ENCODE measurements at places on chromosomes 7 and 10.

GRCh38 chr7:153675131-153675530 is 377.1 kb upstream of the DPP6 start:
- H3K27ac ChIP-seq: no peak overlapping the region
- no peaks in the 10 kb centered on the region for H3K27me3 ChIP-seq
- H3K36me3 ChIP-seq: no peaks in the 10 kb centered on the region
- no peaks in the 10 kb centered on the region for H3K4me1 ChIP-seq

- H3K27ac ChIP-seq: no peak overlapping the region
- no peaks in the 10 kb centered on the region for H3K36me3 ChIP-seq
- DNase-seq: no peak
- no peaks in the 10 kb centered on the region for H3K4me1 ChIP-seq
- no peak overlapping the region for H3K4me3 ChIP-seq
Observed at GRCh38 chr10:23479798-23480473, 41.1 kb downstream of the OTUD1 start.

DNA sequence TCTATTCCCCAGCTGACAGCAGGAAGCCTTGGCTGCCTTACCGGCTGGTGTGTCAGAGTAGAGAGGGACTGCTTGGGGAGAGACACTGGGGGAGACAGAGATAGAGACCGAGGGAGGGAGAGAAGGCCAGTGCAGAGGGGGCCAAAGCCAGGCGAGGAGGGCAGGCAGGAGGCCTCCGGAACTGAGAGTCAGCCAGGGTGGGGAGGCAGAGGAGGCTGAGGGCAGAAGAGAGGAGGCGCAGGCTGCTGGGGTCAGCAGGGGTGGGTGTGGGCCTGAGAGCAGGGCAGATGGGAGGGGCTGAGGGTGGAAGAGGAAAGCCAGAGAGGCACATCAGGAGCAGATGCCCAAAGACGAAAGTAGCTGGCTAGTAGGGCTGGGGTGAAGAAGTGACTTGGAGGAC is 57.2 kb upstream of the PAX2 start:
- no peak overlapping the region for H3K4me3 ChIP-seq
- DNase-seq: no peak
- no peak overlapping the region for H3K27ac ChIP-seq
- no peaks in the 10 kb centered on the region for H3K4me1 ChIP-seq
- peaks cover 63% of the 10 kb centered on the region for H3K27me3 ChIP-seq

- no peak for DNase-seq
- no peaks in the 10 kb centered on the region for H3K36me3 ChIP-seq
- no peaks in the 10 kb centered on the region for H3K27me3 ChIP-seq
- H3K4me1 ChIP-seq: no peaks in the 10 kb centered on the region
Observed at GRCh38 chr10:113151190-113151666, 201.2 kb downstream of the TCF7L2 start.

DNA sequence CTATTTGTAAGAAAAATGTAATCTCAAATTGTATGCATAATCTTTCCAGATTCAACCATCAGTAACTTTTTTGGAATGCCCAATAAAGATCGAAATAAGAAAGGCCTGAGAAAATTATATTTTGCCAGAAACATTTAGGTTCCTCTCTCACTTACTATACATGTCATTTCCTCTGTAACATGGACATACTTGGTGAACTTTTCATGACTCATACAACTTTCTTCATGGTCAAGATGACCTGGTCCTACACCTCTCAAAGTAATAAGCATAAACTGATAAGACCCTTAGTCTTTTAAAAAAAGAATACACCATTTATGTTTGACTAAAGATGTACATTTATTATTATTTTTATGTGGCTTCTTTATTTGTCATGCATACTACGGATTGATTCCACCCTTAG is 125.3 kb downstream of the REEP3 start:
- no peaks in the 10 kb centered on the region for H3K36me3 ChIP-seq
- peaks cover 11% of the 10 kb centered on the region for H3K4me1 ChIP-seq
- no peak for DNase-seq
- H3K27ac ChIP-seq: no peak overlapping the region
- no peaks in the 10 kb centered on the region for H3K27me3 ChIP-seq
- H3K4me3 ChIP-seq: no peak overlapping the region

GRCh38 chr7:15580604-15581351 is 19.0 kb upstream of the AGMO start:
- no peaks in the 10 kb centered on the region for H3K27me3 ChIP-seq
- H3K27ac ChIP-seq: no peak overlapping the region
- no peaks in the 10 kb centered on the region for H3K36me3 ChIP-seq
- no peaks in the 10 kb centered on the region for H3K4me1 ChIP-seq

DNA sequence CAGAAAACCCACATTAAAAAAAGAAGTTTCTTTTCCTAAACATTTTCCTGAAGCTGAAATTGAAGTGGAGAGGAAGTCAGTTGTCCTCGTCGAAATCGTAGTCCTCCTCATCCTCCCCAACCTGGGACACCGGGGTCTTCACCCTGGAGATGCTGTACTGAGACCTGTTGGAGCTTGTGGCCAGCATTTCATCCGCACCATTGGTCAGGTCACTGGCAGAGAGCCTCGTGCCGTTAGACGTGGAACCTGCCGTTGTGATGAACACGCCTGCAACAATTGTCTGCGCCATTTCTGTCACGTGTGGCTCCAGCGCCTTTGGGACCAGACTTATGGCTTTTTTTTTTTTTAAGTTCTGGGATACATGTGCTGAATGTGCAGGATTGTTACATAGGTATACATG is 23.8 kb downstream of the CD36 start:
- H3K27ac ChIP-seq: no peak overlapping the region
- DNase-seq: no peak

Measured in activated T-helper 1 cell treated with anti-CD3 and anti-CD28 coated beads, Interleukin-12 subunit alpha, Interleukin-12 subunit beta, Interleukin-2, Interleukin-4 antibody, amounts not matched to agents 30 ng/mL and 10 ng/mL and 1 ng/mL, durations not matched to agents 14 hours and 24 hours and 36 hours (primary cell).